ENCODE measurements at places on chromosomes 11 and 22.

- no peak for DNase-seq
These were observed 310.7 kb upstream of the NCAM1 start for GRCh38 chr11:112650527-112650926.

GRCh38 chr22:37975153-37975552 lies 9.2 kb downstream of the SOX10 start:
- DNase-seq, result no peak

DNA sequence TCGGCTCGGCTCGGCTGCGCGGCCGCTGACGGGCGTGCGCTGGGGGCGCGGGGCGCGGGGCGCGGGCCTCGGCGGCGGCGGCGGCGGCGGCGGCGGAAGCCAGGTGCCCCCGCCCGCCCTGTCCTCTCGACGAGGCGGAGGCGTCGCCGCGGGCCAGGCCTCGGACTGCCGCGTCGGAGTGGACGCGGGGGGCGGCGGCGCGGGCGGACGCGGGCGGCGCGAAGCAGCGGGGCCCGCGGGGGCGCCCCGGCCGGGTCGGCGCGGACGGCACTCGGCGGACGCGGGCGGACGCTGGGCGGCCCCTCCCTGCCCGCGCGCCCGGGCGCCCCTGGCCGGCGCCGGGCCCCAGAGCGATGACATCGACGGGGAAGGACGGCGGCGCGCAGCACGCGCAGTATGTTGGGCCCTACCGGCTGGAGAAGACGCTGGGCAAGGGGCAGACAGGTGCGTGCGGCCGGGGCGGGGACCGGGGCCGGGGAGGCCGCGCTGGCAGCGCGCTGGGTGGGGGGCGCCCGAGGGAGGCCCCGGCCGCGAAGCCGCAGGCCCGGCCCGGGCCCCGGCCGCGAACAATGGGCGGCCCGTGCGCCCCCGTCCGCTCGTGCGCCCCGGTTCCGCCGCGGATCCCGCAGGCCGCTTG lies at the start of gene BRSK2:
Gene BRSK2, plus strand, starts transcription at position 3 of the 637 bp plus-strand sequence. Its CDS starts 351 bp downstream, at position 354.
- no peak for DNase-seq

DNA sequence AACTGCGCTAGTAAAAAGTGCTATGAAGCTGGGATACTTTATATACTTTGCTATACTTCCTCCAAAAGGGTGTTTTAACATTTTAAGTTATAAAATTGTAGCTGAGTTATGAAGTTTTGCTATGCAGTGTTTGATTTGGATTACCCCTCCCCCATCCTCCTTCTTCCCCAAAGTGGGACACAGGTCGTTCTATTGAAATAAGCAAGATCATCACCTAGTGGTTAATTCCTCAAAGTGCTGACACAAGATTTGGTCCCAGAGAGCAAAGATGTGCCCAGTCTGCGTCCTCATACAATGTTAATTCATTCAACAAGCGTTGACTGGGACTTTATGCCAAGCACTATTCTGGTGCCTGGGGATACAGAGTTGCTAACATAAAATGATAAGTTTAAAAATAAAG lies 78.5 kb downstream of the SPON1 start:
- no peak for DNase-seq

DNA sequence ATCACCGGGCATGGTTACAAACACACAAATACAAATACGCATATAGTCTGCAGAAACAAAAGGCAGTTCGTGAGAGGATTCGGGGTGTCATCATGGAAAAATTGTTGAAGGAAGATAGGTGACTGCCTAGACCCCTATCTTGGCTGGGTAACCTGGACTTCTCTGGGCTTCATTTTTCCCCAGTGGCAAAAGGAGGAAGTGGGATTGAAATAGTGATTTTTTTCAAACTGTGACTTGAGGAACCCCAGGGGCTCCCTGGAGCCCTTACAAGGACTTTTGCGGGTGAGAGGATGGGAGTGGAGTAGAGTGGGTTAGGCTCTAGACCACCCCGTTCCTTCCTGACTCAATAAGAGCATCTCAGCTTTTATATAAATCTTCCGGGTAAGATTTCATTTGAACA lies 1.0 kb upstream of the ELF5 start:
- DNase-seq, result no peak

GRCh38 chr11:43694477-43694876 lies 13.9 kb downstream of the HSD17B12 start:
- no peak for DNase-seq

DNA sequence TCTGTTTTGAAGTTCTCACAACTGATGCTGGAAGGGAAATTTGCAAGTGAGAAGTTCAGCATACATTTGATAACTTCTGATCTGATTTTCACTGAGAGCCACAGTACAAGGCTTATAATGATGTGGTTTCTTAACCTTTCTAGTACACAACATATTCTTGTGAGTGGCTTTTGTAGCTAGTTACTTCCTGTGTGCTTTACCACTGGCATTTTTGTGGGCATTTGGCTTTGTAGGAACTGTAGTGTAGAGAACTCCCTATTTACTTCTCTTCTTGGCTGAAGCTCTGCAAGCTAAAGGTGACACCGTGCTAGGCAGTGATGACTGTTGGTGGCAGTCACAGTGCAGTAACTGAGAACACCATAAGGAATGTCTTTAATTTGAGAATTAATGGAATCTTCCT lies 14.9 kb downstream of the USP47 start:
- peak; percentile 18 for DNase-seq

DNA sequence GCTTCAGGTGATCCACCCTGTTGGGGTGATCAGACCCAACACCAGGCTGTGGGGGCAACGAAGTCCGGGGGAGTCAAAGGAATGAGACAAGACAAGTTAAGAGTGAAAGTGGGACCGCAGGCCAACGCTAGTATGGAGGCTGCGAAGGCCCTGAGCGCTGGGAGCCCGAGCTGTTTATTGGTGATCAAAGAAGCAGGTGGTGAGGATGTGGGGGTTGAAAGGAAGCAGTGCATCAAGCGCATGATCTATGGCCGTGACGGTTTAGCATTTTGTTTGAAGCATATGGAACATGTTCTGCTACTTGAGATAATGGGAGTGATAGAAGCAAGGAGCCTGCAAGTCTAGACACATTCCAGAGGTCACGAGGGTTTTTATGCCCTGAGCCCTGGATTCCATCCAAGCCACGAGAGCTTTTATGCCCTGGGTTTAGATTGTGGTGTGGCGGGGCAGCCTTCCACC lies 49.5 kb downstream of the MCHR1 start:
- peak; percentile 55 for DNase-seq

GRCh38 chr11:19658344-19658743 lies 54.3 kb upstream of the NAV2 start:
- no peak for DNase-seq

- DNase-seq, result no peak
These were observed 6.7 kb downstream of the TUB start for GRCh38 chr11:8087756-8088155.

GRCh38 chr11:113730887-113731726 lies 25.0 kb upstream of the TMPRSS5 start:
- peak; percentile 57 for DNase-seq

- peak; percentile 46 for DNase-seq
These were observed 68.2 kb upstream of the EED start for GRCh38 chr11:86176165-86176884.

- DNase-seq, result peak; percentile 98
These were observed at the start of gene TRIM5 for GRCh38 chr11:5684646-5685362. Gene TRIM5, minus strand, starts transcription at chr11:5685074. Its CDS starts 4,897 bp downstream, at chr11:5680177.

- DNase-seq, result no peak
These were observed 344.1 kb downstream of the SOX6 start for GRCh38 chr11:16012125-16012751.

DNA sequence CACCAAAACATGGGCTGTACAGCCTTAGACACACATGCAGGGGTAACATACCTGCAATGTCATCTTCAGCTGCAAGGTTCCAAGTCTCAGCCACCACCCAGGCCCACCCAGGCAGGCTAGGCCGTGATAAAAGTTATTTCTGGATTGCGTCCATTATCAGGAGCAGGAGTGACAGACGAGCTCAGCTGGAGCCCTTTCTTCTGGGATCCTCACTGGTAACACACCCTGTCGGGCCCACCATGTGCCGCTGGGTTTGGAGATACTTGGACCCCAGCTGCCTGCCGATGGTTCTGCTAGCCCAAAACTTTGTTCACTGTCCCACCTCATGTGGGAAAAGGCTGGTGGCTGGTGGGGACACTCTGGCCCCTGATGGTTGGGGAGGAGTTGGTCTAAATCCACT lies 24.8 kb downstream of the TMPRSS5 start:
- DNase-seq, result no peak

DNA sequence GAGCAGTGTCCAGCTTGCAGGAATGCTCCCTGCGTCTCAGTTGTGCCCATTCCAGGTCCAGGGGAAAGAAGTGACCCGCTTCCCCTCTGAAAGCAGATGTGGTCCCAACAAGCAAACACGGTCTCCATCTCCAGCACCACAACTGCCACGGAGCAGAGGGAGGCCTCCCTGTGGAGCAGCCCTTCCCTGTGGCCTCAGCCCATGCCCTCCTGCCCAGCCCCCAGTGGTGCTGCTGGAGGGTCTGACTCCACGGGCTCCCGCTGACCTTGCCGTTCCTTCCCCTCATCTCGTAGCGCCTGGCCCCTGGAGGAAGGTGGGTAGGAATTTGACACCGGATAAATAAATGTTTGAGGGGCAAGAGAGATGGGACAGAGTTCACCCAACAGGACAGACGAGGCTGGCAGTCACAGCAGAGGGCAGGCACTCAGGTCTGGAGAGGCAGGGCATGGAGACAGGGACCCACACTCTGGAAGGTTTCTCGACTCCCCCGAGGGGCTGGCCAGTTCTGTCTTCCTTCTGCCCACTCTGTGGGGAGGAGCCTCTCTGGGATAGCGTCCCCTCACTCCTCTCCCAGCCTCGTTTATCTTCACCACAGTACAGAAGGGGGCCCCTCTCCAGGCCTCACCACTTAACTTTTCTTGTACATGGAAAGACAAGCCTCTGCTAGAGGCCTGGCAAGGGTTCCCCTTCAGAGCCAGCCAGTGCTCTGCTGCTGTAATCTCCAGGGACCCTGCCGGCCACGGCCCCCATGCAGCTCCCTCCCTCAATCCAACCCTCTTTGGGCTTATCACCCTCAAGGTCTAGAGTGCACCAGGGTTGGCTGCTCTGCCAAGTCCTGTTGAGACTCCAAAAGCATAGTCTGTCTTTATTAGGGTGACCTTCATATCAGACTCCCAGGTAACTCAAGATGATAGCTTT lies 7.5 kb upstream of the ST3GAL4 start:
- DNase-seq, result no peak

DNA sequence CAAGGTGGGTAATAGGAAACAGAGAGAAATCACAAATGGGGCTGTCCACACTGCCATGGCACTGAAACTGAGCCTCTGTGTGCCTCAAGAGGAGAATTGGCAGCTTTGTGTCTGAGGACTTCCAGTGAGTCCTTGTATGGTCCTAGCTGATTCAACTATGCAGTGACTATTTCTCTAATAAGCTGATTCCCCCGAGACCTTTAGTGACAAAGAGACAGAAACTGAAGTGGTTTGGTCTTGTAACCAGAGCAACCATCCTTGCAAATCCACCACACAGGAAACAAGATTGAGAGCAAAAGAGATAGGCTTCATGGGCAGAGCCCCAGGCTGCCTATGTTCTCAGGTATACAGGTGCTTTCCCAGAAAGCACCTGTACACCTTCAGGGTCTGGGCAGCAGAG lies 1038.5 kb downstream of the NTM start:
- no peak for DNase-seq

DNA sequence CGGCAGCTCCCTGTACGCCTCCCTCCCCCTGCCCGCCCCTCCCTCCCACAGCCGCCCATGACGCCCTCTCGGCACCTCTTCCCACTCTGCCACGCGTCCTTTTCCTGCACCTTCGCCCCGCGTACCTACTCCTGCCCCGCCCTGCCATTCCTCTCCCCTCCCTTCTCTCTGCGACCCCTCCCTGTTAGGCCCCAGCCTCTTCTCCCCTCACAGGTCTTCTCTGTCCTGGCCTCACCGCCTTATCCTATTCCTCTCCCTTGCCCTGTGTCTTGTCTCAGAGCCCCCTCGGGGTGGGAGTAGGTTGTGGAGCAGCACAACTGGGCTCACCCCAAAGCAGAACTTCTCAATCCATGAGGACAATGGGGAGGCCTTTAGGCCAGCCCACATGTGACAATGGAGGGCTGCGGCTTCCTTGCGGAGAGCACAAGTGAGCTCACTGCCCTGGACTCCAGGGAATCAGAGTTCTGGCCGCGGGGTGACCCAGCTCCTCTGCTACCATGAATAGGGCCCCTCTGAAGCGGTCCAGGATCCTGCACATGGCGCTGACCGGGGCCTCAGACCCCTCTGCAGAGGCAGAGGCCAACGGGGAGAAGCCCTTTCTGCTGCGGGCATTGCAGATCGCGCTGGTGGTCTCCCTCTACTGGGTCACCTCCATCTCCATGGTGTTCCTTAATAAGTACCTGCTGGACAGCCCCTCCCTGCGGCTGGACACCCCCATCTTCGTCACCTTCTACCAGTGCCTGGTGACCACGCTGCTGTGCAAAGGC lies 539 bp downstream of the SLC35C1 start:
- DNase-seq, result peak; percentile 69

- DNase-seq, result no peak
These were observed 264.7 kb downstream of the BUD13 start for GRCh38 chr11:116507849-116508695.

DNA sequence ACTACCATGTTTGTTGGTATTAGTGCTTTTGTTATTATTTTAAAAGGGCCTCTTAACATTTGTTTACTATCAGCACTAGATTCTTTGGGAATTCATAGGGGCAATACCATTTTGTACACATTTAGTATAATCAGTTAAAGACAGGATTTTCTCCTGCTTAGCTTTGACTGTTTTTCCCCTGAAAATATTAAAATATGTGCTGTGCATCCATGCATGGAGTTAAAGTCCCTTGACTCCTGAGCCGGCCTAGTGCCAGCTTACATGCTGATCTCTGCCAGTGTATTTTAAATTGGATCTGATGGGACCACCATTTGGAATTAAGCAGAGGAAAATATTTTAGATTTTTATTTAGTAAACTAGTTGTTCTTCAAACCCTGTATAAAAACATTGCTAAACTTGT lies 161.4 kb downstream of the METTL15 start:
- DNase-seq, result no peak

DNA sequence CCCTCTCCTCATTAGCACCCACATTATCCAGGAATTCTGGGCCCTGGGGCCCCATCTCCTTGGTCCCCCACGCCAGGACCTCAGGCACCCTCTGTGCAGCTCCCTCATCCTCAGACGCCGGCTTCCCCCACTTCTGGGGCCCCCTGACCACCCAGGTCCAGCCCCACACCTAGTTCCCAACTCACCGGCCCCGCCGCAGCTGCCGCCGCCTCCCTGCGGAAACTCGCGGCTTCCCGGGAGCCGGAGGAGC lies at the start of gene PCSK7:
Gene PCSK7, minus strand, starts transcription at position 232 of the 250 bp plus-strand sequence. CDS start 2,229 bp downstream, outside the sequence.
- no peak for DNase-seq

DNA sequence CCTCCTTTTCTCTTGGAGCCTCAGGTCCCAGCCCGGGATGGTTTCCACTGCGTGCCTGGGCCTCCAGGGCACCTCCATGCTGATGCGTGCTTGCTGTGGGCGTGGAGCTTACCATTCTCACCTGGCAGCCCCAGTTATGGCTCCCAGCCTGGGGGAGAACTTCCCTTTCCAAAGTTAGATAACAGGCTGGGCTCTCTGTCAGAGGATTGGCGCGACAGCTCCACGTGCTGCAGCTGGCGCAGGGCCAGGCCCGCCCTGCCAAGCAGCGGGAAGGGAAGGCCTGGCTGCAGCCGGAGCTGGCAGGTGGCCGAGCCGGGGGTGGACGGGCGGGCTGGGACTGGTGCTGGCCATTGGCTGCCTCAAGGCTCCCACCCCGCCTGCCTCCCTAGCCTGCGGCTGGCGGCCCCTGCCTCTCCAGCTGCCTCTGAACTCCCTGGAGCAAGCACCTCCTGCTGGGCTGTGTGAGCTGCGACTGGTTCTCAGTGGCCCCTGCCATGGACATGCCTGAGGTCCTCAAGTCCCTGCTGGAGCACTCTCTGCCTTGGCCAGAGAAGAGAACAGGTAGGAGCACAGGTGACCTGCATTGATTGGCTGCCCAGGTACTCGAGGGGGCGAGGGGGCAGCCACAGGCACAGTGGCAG lies 14.6 kb upstream of the TEF start:
- DNase-seq, result peak; percentile 89
